ENCODE measurements at places on chromosomes 3 and 15. TPM values are rescaled to one million over a fixed set of nuclear protein-coding genes. Genes with fewer than 3 reads are reported as not detected.
A peak's percentile ranks its signal among the peaks of the same experiment; 100 is the strongest.

The BSN gene
- total RNA-seq = 1.5 TPM

The FGD5 gene
- total RNA-seq = 0.22 TPM

The CATSPER2 gene
- total RNA-seq = 3.6 TPM

The NANOGP8 gene
- total RNA-seq = not detected

- DNase-seq = no peak
Observed at GRCh38 chr3:13206799-13207577, 133.8 kb upstream of the IQSEC1 start.

DNA sequence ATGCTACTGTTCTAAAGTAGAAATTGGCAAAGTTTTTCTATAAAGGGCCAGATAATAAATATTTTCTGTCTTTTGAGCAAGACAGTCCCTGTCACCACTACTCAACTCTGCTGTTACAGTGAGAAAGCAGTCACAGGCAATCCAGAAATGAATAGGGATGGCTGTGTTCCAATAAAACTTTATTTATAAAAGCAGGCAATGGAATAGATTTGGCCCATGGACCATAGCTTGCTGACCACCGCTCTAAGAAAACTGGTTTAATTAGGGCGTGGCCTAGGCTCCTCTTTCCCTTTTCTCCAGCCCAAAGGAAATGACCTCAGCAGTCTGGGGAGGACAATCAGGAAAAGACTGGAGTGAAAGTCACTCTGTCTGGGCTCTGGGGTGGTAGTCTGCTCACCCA is 183.8 kb downstream of the MEGF11 start:
- DNase-seq = no peak

GRCh38 chr3:28039829-28040228 is 201.6 kb upstream of the CMC1 start:
- no peak for DNase-seq

DNA sequence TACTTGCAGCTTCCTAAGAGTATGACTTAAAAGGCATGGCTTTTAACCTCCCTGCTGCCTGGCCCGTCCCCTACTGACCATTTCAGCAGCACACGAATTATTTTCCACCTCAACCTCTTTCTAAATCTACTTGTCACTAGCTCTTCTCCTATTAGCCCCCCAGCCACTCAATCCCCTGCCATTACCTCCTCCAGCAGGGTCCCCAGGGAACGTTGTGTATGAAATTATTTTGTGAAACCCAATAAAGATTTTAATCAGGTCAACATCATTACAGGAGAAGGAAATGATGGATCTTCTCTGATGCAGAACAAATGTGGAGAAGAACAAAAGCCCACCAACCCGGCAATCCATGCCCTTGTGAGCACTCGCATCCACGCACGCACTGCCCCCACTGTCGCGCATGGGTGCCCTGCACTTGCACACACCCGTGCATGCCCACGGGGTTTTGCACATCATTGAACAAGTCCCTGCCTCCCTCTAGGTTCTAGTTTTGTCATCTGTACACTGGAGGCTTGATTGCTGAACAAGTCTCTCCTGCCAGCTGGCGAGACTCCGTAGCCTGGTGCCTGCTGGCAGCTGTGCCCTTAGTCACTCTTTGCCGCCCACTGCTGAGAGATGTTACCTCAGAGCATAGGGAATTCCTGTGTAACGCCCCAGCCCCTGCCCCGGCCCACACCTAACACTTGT is 51.6 kb downstream of the LINGO1 start:
- DNase-seq = no peak

DNA sequence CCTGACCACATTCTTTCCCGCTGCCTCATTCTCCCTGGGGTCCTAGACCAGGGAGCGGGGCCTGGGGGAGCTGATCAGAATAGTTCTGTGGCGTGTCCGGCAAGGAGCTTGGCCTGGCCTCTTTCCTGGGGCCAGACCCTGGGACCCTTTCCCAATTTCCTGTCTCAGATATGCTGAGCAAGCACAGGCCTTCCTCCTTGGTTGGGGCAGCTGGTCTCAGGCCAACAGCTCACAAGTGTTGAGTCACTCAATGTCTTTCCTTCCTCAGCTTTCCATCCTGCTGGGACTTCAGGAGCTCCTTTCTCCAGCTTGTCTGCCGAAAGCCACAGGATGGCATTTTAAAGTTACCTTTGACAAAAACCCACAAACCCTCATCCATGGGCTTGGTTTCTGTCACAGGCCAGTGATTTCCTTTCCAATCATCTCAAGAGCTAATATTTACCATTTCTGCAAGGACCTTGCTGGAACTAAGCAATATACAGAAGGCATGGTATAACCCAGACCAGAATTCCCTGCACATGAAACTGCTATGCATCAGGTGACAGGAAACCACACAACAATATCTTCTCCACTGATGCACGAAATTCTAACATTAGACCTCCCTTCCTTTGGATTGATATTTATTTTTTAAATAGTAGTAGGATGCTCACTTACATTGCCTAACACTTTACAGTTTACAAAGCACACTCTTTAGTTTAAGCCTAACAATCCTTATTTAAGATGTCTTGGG is 19.5 kb upstream of the TIMP4 start:
- DNase-seq = no peak

- no peak for DNase-seq
Observed at GRCh38 chr15:42001236-42001635, 19.6 kb downstream of the PLA2G4E start.

DNA sequence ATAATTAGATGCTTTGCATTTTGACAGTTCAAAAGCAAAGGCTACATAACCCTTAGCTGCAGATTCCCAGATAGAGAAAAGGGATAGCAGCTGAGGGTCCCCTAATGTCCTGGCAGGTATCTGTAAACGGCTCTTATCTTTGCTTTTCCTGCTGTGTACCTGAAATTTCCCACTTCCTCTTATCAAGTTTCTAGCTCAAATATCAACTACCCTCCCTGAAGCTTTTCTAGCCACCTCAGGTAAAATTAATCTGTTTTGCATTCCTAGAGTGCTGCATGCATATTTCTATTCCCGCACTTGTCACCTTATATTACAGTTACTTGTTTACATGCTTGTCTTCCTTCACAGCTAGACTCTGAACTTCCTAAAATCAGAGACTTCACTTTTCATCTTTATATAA is 55.6 kb upstream of the STXBP5L start:
- DNase-seq = no peak

DNA sequence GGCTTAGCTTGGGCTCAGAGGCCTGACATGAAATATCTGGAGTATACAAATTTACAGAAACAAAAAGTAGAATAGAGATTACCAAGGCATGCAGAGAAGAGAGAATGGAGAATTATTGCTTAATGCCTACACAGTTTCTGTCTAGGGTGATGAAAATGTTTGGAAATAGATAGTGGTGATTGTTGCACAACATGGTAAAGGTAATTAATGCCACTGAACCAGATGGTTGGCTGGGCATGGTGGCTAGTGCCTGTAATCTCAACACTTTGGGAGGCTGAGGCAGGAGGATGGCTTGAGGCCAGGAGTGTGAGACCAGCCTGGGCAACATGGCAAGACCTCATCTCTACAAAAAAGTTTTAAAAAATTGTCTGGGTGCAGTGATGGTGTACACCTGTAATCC is 46.6 kb upstream of the OSBPL11 start:
- DNase-seq = no peak

DNA sequence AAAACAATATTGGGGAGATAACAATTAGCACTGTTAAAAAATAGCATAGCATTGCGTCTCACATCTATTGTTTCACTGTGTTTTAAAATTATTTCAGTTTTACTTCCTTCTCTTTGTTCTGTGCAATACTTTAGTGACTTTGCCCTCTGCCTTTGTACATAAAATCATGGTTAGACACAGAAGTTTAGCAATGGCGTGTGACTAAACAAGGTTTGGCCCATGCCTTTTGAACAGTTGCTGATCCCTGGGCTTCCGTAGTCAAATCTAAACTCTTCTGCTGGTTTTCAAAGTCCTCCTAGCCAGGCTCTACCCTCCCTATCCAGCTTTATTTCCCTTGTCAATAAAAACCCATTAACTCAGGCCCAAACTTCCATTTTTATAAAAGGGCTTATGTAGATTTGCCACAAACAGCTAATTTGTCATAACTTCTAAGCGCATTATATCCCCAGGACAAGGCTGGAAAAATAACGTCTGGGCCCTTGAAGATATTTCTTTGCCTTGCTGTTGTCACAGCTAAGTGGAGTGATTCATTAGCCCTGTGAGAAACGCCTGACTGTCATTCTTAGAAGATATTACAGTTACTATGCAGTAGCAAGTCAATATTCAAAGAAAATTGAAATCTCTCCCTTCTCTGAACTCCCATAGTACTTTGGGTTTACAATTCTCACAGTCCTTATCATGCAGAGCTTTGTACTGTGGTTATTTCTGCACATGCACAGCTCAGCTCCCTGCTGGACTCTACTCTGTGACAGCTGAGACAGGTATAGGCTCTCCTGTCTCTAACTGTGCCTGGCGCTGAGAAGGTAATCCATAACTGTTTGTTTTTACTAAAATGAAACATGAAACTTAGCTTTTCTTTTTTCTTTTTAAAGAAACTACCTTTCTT is 123.4 kb upstream of the SLC24A5 start:
- DNase-seq = no peak

GRCh38 chr3:58609990-58610389 is 32.8 kb upstream of the FAM107A start:
- DNase-seq = no peak

DNA sequence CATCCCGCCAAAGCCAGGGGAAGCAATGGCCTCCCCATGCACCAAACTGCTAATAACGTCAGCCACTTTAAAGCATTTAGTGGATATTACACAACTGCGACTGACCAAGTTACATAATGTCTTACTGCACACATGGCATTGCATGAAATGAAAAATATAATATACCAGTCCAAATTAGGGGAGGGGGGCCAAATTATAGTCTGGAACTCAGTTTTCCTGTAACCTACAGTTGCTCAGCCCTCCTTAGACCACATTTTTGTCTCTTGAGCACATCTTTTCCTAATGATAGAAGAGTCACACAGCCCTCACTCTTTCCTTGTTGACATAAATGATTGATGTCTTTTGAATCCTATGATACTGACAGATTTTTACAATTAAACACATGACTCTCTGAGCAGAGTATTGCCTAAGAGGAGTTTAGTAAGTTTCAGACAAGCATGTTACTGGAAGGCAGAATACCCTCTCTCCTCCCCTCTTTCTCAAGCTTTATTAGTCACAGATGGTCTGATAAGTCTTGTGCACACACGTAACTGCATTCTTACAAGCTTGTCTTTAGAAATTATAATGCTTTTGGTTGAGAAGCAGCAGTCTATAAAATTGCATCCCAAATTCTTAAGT is 1.1 kb upstream of the PLD1 start:
- no peak for DNase-seq

DNA sequence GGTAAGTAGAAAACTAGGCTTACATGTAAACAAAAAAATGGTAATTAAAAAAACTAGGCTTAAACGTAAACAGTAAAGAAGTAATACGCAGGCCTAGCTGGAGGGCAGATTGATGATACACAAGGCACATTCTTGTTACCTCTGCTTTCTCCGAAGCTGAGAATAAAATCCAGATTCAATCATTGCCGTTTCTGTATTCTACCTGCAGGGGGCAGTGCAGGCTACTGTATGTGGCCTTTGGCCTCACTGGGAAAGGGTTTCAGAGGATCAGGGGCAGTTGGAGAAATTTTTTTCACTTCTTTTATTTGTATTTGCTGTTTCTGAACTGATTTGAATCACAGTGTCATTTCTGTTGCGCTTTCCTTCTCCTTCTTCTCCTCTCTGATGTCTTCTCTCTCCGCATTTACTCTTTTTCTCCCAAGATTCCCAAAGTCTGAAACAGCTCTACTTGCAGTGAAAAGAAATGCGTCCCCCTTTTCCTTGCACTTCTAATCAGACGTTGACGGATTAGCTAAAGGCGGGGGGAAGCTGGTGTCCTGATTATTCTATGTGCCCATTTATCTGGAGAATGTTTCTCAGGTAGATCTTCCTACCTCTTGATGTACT is 67.1 kb upstream of the MCTP2 start:
- DNase-seq = peak; percentile 48

- DNase-seq = no peak
Observed at GRCh38 chr3:14440168-14440518, 37.7 kb downstream of the SLC6A6 start.

- DNase-seq = peak; percentile 55
Observed at GRCh38 chr3:112327371-112327951, 5.5 kb upstream of the CD200 start.

GRCh38 chr15:37872661-37873060 is 61.8 kb upstream of the TMCO5A start:
- no peak for DNase-seq

GRCh38 chr3:71271596-71271995 is 311.9 kb downstream of the FOXP1 start:
- no peak for DNase-seq

DNA sequence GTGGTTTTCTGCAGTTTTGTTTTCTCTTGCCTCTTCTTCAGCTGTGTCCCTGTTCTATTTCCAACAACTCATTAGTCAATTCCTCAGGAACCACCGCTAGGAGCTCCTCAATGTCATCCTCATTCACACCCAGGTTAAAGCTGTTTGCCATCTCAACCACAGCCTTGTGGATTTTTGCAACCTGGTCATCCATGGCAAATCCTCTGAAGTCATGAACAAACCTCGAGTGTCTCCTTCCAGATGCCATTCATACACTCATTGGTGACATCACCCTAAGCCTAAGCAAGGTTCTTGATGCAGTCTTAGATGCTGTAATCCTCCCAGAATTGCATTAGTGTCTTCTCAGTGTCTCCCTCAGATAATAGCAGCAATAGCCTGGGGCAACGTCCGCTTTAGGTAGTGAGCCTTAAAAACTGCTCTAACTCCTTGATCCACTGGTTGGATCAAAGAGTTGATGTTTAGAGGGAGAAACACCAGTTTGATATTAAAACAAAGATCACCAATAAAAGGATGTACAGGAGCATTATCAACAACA is 31.5 kb upstream of the ZNF502 start:
- no peak for DNase-seq

DNA sequence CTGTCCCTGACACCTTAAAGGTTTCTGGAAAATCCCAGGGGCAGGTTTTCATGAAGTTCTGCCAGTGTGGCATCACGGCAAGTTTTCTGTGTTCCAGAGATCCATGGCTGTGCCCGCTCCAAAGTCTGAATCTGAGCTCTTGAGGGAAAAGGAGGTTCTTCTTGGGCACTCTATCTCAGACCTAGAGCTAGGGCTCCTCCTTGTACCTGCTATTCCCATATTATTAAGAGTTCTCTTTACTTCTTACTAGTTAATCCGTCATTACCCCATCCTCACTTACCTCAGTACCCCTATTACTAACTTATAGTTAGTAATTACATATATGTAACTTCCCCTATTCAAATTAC is 5.9 kb upstream of the TRA2B start:
- no peak for DNase-seq

DNA sequence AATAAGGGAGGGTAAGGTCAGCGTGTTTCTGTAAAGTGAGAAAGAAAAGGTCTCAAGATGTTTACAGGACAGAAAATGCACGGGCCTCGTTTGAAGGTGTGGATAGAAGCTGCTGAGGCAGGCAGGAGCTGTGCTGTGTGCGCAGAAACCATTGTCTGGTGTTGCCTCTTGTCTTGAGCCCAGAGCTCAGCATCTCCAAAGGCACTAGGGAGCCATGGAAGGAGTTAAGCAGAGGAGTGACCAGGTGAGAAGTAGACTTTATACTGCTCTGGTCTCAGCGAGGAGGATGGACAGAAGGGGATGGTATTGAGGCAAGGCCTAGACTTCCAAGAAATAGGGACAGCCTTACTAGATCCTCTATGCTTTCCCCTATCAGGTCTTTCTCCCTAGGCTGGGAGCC is 13.0 kb downstream of the CAND2 start:
- no peak for DNase-seq
